ENCODE measurements at places on chromosomes 13 and 19. TPM values are rescaled to one million over a fixed set of nuclear protein-coding genes. Genes with fewer than 3 reads are reported as not detected.

The OR7D2 gene
- total RNA-seq = not detected

The TMEM205 gene
- total RNA-seq = 117 TPM

The KLHL1 gene
- not detected for total RNA-seq

The KLK6 gene
- 0.51 TPM for total RNA-seq

The SLC10A2 gene
- not detected for total RNA-seq

The TPTE2 gene
- total RNA-seq = not detected

The IZUMO4 gene
- 0.51 TPM for total RNA-seq

The C1QTNF9B gene
- not detected for total RNA-seq

The ZIK1 gene
- total RNA-seq = not detected

The VSIG10L gene
- total RNA-seq = 11.0 TPM

The FAM83E gene
- total RNA-seq = 0.22 TPM

The CTXN1 gene
- total RNA-seq = 21.5 TPM

The SOX21 gene
- 0.91 TPM for total RNA-seq

The DHDH gene
- total RNA-seq = 1.2 TPM

The RTBDN gene
- 0.33 TPM for total RNA-seq

The FBXO46 gene
- 7.2 TPM for total RNA-seq

The CASP14 gene
- total RNA-seq = not detected

The SIGLEC12 gene
- not detected for total RNA-seq

The ADAMTSL5 gene
- 3.4 TPM for total RNA-seq

The DIAPH3 gene
- total RNA-seq = 8.1 TPM

The PTH2 gene
- total RNA-seq = not detected

The CGB3 gene
- not detected for total RNA-seq

The ZNF677 gene
- not detected for total RNA-seq

The ATP13A1 gene
- 22.1 TPM for total RNA-seq

The NCAN gene
- 0.05 TPM for total RNA-seq

The KLK10 gene
- 0.58 TPM for total RNA-seq

The ARHGAP33 gene
- 3.9 TPM for total RNA-seq

The LGALS4 gene
- 0.74 TPM for total RNA-seq

The OR7D4 gene
- total RNA-seq = not detected

The PABPC3 gene
- 0.15 TPM for total RNA-seq

The STARD13 gene
- 5.3 TPM for total RNA-seq

The MTUS2 gene
- total RNA-seq = not detected

The LAIR2 gene
- total RNA-seq = not detected

The IL11 gene
- 18.1 TPM for total RNA-seq

The ZNF177 gene
- total RNA-seq = 0.30 TPM
